ENCODE measurements at places on chromosomes 5 and 9. TPM values are rescaled to one million over a fixed set of nuclear protein-coding genes. Genes with fewer than 3 reads are reported as not detected.

- DNase-seq = no peak
Observed at GRCh38 chr5:5522336-5522735, 99.9 kb downstream of the ICE1 start.

DNA sequence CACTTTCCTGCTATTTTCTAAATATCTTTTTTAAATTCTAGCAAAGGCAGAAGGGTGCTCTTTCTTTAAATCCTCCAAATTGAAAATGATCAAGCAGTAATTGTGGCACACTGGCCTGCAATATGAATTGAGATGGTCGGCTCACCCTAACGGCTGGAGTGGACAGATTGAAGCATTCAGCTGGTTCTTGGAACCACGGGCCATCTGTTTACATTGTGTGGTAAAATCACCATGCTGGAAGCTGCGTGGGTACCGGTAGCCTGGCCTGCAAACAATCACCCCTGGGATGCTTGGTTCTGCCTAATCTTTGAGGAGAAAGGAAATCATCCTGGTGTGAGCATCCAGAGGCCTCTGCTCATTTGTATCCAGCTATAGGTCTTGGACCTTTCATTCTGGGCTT, 289.3 kb downstream of the ZNF608 start:
- DNase-seq = no peak

- DNase-seq = no peak
Observed at GRCh38 chr5:158786390-158786789, 313.3 kb downstream of the EBF1 start.

GRCh38 chr5:61183538-61183937, 21.3 kb upstream of the SMIM15 start:
- DNase-seq = no peak

- no peak for DNase-seq
Observed at GRCh38 chr5:156920861-156921431, 42.1 kb downstream of the TIMD4 start.

- DNase-seq = no peak
Observed at GRCh38 chr5:62684310-62684709, 105.7 kb downstream of the LRRC70 start.

DNAJA1 gene
- 81.3 TPM for polyA plus RNA-seq
